Activated gamma-delta T cell treated with Interleukin-2 at 50 U/mL for 16 hours (primary cell): ENCODE measurements at places on chromosomes 4 and X.

DNA sequence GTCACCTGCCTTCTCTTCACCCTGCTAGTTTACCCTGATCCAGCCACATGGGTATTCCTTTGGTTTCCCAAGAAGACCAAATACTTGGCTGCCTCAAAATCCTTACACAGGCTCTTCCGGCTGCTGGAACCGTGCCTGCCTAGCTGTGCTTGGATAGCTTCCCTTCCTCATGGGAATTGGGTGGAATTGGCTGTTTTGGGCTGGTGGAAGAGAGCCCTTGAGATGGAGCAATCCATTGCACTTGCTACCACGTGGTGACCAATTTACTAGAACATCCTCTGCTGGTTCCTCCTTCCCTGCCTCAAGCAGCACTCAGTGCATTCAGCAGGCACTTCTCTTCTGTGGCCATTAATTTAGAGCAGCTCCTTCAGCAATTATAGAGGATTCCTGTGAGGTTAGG lies 119.3 kb upstream of the AP1S2 start:
- DNase-seq: no peak

GRCh38 chr4:10045481-10045880 lies 24.2 kb upstream of the SLC2A9 start:
- no peak for DNase-seq

GRCh38 chrX:18099745-18100144 lies 120.9 kb downstream of the BEND2 start:
- DNase-seq: no peak

DNA sequence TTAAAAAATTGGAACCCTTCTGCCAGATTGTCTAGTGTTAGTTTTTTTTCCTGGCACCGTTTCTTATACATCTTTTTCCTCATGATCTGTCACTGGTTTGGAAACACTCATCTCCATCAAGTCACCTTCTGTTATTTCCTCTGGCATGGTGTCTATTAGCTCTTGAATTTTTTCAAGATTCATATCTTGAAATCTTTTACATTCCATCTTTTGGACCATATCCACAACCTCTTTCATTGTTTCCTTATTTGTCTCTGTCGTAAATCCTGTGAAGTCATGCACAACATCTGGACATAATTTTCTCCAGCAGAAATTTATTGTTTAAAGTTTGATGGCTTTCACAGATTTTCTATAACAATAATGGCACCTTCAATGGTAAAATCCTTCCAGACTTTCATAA lies 10.2 kb upstream of the TMEM185A start:
- no peak for DNase-seq

- no peak for DNase-seq
These were observed 25.8 kb downstream of the OTUD4 start for GRCh38 chr4:145154573-145154972.

GRCh38 chr4:11409632-11410031 lies 19.1 kb downstream of the HS3ST1 start:
- no peak for DNase-seq

GRCh38 chr4:76615999-76616398 lies 181.0 kb downstream of the SHROOM3 start:
- DNase-seq: no peak

- no peak for DNase-seq
These were observed 11.2 kb upstream of the RNF4 start for GRCh38 chr4:2457481-2458295.

DNA sequence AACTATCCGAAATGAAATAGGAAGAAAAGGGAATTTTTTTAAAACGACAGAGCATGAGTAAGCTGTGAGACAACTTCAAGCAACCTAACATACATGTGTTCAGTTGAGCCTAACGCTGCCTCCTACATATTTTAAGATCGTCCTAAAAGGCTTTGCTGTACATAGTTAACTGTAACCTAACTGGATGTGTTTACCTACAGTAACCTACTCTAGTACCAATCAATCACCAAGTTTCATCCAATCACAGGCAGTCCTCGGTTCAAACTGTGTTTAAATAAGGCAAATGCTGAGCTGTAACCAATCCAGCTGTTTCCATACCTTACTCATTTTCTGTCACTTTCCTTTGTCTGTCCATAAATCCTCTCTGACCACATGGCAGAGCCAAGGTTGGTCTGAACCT lies 17.1 kb downstream of the RCHY1 start:
- DNase-seq: no peak

DNA sequence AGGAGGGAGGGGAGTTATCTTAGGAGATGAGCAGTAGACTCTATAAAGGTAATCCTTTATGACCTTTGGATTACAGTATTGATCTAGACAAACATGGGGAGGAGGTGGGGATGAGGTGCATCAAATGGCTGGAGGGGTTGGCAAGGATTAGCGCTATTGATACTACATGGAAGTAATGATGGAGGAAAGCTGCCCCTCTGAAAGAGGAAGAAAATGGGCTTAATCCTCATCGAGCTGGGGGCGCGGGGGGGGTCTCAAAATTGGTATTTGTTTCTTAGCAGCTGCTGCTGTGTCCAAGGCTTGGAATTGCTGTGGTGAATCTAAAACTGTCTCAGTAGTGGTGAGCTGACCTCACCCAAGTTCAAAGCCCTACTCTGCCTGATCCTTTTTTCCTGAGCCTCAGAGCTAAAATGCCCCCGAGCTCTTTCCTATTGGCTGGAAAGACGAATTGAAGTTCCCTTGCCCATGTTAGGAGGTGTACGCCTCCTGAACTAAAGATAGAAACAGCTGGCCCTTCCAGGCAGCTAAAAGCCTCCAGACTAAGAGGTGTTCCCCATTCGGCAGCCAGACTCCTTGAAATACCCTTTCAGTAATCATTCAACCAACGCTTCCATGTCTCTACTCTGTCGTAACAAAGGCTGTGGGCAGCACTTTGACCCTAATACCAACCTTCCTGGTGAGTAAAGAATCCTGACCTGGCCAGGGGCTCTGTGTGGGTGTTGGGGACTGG lies at the start of gene ITGB1BP2:
TSS of gene ITGB1BP2 (plus strand) at position 556 of the 730 bp plus-strand sequence. CDS start at position 613, 57 bp downstream.
- DNase-seq: no peak

DNA sequence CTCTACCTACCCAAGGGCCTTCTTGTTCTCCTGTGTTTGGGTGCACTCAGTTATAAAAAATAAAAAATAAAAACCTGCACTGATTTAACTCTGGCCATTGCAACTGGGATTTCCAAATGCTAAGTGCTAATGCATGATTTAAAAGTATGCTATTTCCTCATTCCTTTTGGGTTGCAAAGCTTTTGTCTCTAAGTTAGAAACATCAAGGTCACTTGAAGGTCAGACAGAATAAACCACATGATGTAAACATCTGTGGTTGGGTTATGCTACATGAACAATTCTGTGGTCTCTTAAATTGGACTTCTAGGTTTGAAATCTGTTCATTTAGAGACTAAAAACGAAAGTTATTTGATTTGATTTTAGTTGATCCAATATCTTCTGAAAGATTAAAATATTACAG lies 1547.4 kb upstream of the TENM3 start:
- DNase-seq: no peak

GRCh38 chrX:134907302-134907701 lies 83.5 kb upstream of the SMIM10 start:
- no peak for DNase-seq

- DNase-seq: no peak
These were observed 10.5 kb downstream of the GPR82 start for GRCh38 chrX:41734530-41734929.

DNA sequence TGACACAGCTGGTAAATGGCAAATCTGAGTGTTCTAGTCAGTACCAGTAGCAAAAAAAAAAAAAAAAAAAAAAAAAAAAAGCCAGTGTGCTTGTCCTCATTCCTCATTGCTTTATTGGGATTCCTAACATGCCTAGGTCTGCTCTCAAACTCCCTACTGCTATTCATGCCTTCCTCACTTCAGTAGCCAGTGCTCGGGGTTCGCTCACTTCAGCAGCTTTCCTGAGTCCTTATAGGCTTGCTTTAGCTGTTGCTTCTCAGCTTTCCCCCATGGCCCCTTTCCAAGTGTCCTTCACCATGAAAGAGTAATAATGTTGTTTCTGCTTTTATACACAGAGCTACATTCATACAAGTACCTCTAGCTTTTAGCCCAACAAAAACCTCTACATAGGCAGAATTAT lies 30.8 kb downstream of the SLITRK2 start:
- DNase-seq: no peak

- no peak for DNase-seq
These were observed 137.7 kb downstream of the BTC start for GRCh38 chr4:74656596-74656995.

- peak; percentile 86 for DNase-seq
These were observed at the start of gene CNOT6L for GRCh38 chr4:77818602-77819403. CNOT6L (minus strand) TSS chr4:77819368; CDS start chr4:77819308, 60 bp downstream.

DNA sequence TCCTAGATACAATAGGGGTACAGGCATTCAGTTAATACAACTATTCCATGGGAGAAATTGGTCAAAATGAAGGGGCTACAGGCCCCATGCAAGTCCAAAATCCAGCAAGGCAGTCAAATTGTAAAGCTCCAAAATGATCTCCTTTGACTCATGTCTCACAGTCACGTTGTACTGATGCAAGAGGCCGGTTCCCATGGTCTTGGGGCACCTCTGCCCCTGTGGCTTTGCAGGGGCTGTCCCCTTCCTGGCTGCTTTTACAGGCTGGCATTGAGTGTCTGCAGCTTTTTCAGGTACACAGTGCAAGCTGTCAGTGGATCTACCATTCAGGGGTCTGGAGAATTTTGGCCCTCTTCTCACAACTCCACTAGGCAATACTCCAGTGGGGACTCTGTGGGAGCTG lies 12.5 kb upstream of the ASIC5 start:
- DNase-seq: no peak

GRCh38 chr4:95283320-95283719 lies 265.5 kb downstream of the UNC5C start:
- no peak for DNase-seq

GRCh38 chrX:143757375-143757774 lies 36.8 kb upstream of the SPANXN2 start:
- no peak for DNase-seq

- no peak for DNase-seq
These were observed 1326.3 kb downstream of the C4orf33 start for GRCh38 chr4:130422261-130422660.

GRCh38 chrX:1357993-1358392 lies 21.4 kb downstream of the IL3RA start:
- DNase-seq: no peak

DNA sequence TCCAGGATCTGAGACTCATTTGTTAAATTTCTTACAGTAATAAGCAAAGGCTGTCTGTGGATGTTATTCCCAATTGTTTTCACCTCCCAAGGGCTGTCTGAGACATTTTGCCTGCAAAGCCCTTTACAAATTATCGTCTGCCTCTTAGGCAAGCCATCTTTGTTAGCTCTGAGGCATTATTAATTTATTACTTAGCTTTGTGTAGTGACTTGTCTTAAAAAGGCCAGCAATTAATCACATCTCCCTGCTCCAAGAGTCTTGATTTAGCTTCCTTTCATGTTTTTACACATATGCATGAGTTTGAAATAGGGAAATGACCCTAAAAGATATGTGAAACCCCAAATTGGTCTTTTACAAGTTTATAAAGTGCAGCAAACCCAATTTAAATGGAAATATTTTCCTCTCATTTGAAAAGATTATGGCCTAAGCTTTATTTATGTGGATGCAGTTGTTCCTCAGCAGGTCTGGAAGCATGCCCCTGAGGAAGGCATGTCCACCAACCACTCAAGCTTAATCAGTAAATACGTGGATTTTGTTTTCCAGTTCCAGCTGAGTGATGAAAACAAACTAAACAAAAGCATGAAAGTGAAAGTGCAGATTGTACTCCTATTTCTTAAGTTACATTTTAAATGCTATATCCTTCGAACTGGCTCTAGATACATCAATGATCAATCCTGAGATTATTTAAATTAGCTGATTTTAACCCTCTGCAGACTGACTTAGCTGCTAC lies 173.6 kb upstream of the LNX1 start:
- DNase-seq: no peak

DNA sequence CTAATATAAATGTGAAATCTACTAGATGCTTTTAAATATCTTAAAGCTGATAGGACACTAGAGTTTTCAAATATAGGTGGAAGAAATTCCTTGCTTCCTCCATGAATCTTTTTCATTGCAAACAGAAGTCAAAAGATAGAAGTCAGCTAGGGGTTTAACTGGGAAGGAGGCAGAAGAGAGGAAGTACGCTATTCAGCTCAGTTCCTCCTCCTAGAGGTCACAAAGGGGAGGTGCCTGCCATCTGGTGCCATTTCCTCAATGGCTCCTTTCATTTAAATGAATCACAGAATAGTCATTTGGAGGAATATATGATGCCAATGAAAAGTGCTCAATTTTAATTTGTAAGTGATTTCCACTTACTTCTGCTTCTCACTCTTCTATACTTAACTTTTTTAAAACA lies 8.5 kb downstream of the COL25A1 start:
- no peak for DNase-seq

GRCh38 chr4:6506616-6507140 lies 34.3 kb upstream of the PPP2R2C start:
- no peak for DNase-seq

DNA sequence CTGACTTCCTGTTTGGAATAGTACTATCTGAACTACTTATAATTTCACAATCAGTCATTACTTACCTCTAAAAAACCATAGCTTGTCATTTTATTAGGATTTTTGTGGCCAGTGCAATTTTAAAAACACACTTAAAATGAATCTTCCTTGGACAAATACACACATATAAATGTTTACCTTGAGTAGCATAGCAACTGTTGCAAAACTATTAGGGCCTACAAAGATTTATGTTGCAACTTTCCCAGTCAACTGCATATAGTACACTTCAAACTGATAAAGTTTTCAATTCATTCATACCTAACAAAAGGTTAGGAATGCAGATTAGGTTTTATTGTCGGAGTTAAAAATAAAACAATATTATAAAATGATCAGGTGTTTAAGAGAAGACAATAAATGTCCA lies 193.0 kb downstream of the PDGFC start:
- DNase-seq: no peak

DNA sequence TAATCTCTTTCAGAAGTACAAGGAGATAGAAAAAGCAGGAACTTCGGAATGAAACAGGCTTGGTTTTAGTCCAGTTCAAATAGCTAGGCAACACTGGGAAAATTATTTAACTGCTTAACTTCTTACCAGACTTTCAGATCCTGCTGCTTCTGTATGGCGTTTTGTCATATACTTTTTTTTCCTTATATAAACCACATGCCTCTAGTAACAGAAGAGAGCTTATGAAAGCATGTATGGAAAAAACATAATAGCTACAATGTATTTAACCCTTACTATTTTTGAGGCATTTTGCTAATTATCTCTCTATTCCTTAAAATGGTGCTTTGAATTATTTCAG lies 439.6 kb downstream of the INPP4B start:
- DNase-seq: no peak

DNA sequence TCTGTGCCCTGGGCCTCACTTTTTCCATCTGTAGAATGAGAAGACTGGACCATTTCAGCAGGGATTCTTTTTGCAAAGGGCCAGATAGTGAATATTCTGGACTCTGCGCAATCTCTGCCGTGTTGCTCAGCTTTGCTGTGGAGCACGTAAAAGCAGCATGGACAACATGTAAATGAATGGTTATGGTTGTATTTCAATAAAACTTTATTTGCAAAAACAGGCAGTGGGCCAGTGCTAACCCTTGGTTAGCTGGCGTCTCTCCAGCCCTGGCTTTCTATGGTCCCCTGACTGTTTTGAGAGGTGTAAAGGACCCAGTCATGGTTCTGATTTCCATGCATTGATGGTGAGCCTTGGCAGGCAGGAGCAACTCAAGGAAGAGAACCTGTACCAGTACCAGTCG lies 18.7 kb downstream of the WFS1 start:
- DNase-seq: no peak
